ENCODE measurements at places on chromosomes 13 and 19. TPM values are rescaled to one million over a fixed set of nuclear protein-coding genes. Genes with fewer than 3 reads are reported as not detected.

- H3K36me3 ChIP-seq = peaks cover 17% of the 10 kb centered on the region
- peaks cover 27% of the 10 kb centered on the region for H3K4me1 ChIP-seq
- DNase-seq = no peak
- H3K27ac ChIP-seq = peak overlapping the region; percentile 99
- no peaks in the 10 kb centered on the region for H3K27me3 ChIP-seq
Measured at GRCh38 chr19:42075364-42075615, 676 bp upstream of the ZNF574 start.

The PMIS2 gene
- total RNA-seq = not detected

DNA sequence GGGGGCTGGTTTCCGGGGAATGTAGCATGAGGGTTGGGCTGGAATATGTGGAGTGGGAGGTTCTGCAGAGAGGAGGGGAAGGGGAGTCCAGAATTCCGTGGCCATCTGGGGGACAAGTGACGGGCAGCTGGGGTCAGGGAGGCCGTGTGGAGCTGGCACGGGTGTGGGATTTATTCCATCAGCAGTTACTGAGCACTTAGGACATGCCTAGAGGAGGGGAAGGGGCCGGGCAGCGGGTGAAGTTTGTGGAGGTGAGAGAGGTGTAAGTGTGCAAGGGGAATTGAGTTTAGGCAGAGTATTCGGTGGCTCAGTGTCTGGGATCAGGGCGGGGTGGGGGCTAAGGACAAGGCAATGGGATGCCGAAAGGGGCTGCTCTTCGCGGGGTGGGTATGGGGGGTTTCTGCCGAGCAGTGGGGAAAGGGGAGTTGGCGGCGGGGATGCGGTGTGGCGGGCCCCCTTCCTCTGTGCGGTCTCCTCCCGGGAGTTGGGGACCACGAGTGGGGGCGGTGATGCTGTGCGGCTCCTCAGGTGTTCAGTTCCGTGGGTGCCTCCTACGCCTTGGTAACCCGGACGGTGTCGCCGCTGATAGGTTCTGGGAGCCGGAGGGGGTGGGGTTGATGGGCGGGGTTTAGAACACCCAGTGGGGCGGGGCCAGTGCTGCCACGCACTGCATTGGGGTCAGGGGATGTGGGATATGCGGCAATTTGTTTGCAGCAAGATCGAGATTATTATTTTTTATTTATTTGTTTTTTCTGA is 5.4 kb downstream of the CCDC61 start:
- H3K4me1 ChIP-seq = peaks cover 31% of the 10 kb centered on the region
- H3K4me3 ChIP-seq = peak overlapping the region; percentile 56
- H3K36me3 ChIP-seq = peaks cover 20% of the 10 kb centered on the region
- peak; percentile 84 for DNase-seq

The SYDE1 gene
- total RNA-seq = 3.3 TPM

DNA sequence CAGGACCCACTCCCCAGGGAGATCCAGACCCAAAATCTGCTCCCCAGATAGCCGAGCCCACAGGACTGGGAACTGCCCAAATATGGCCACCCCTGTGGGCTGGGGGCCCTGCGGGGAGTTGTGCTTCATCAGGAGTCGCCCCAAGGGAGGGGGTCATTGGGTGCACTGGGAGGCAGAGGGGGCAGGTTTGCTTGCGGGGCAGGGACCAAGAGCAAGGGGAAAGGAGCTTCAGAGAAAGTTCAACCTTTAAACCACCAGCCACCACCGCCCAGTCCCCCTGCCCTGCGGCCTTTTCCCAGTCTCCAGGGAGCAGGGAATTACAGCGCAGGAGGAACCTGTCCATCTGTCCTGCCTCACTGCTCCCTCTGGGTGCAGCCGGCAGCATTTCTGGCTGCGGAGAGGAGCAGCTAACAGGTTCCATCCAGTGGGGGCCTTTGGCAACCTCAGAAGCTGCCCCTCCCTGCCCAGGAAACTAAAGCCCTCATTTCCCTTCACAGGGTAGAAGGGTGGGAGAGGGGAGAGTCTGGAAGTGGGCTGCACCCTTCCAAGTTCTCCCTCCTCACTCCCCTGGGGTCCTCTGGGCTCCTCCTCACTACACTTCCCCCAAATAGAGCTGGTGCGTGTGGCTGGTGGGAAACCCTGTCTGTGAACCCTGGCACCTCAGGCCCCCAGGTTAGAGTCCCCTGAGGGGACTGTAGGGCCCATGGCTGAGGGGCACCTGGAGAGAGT is 13.8 kb upstream of the ASF1B start:
- peaks cover 52% of the 10 kb centered on the region for H3K4me1 ChIP-seq
- peak overlapping the region; percentile 92 for H3K27ac ChIP-seq
- H3K27me3 ChIP-seq = no peaks in the 10 kb centered on the region

DNA sequence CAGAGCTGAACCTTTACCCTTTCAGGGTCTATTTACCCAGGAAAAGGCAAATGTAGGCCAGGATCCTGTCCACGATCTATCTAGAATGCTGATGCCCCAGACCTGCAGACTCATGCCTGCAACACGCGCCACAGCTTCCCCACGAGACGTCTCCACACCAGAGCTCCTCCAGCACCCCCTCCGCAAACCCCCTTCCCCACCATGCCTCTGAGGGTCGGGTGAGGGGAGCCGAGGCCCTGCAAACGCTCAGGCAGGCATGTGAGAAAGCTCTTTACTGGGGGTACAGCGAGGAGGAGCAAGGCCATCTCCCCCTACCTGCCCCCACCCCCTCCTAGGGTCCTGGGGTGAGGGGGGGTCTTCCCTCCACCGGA is 8.9 kb downstream of the DYRK1B start:
- no peak overlapping the region for H3K27ac ChIP-seq
- H3K27me3 ChIP-seq = no peaks in the 10 kb centered on the region
- H3K4me3 ChIP-seq = no peak overlapping the region
- no peak for DNase-seq
- peaks cover 6% of the 10 kb centered on the region for H3K4me1 ChIP-seq
- H3K36me3 ChIP-seq = peaks cover 25% of the 10 kb centered on the region

The MUC16 gene
- total RNA-seq = not detected

GRCh38 chr13:103358255-103358932 is 292.2 kb upstream of the SLC10A2 start:
- no peak for DNase-seq
- no peak overlapping the region for H3K27ac ChIP-seq
- H3K36me3 ChIP-seq = no peaks in the 10 kb centered on the region
- no peak overlapping the region for H3K4me3 ChIP-seq
- H3K27me3 ChIP-seq = no peaks in the 10 kb centered on the region

- H3K36me3 ChIP-seq = peaks cover 3% of the 10 kb centered on the region
- no peak overlapping the region for H3K27ac ChIP-seq
- H3K27me3 ChIP-seq = peaks cover 1% of the 10 kb centered on the region
- no peak for DNase-seq
- no peak overlapping the region for H3K4me3 ChIP-seq
Measured at GRCh38 chr19:34603003-34603402, 74.0 kb downstream of the SCGB2B2 start.

DNA sequence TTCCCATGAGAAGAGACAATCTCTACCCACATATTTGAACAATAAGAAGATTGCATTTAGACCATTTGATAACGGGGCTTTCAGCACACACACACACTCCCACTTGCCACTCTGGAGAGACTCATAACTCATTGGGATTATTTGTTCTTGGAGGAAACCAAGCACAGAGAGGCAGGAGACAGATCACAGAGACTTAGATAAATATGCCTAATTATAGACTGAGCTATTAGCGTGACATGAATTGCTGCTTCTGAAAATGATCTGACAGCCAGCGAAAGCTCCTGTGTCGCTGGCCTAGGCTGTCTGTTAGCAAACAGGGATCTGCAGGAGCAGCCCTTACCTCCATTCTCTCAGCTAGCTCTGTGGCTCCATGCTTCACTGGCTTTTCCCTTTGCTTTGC is 111.4 kb downstream of the CCNA1 start:
- H3K36me3 ChIP-seq = no peaks in the 10 kb centered on the region
- H3K27ac ChIP-seq = no peak overlapping the region
- H3K4me1 ChIP-seq = no peaks in the 10 kb centered on the region

DNA sequence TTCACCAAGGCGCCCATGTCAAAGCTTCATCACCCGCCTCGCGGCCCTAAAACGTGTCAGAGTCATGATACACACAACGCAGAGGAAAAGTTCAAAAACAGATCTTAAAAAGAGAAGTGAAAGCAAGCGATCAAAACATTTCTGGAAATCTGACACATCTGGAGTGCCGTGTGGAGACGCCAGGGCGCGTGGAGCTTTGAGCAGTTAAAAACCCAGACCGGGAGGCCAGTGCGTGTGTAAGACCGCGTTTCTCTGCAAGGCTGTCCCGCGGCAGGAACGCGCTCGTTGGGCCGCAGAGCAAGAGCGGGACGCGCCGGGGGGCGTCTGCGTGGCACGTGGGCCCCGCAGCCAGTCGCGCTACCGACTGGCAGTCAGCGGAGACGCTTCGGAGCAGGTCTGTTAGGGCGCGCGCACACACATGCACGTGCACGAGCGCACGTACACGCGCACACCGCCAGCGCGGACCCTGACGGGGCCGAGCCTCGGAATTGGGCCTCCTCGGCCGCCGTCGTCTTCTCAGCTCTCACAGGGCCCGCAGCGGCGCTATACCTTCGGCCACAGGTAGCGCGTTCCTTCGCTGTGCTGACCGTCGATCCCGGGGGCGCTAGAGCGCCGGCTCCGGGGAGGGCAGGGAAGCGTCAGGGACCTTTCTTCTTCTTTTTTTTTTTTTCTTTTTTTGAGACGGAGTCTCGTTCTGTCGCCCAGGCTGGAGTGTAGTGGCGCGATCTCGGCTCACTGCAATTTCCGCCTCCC is 35.8 kb downstream of the RNF6 start:
- peak; percentile 95 for DNase-seq
- peak overlapping the region; percentile 96 for H3K27ac ChIP-seq
- H3K4me3 ChIP-seq = peak overlapping the region; percentile 82
- peaks cover 7% of the 10 kb centered on the region for H3K36me3 ChIP-seq
- peaks cover 29% of the 10 kb centered on the region for H3K4me1 ChIP-seq

Measured in activated CD4-positive, alpha-beta T cell treated with anti-CD3 and anti-CD28 coated beads for 36 hours (primary cell).